ENCODE measurements at places on chromosomes 12 and 14.
A peak's percentile ranks its signal among the peaks of the same experiment; 100 is the strongest.

DNA sequence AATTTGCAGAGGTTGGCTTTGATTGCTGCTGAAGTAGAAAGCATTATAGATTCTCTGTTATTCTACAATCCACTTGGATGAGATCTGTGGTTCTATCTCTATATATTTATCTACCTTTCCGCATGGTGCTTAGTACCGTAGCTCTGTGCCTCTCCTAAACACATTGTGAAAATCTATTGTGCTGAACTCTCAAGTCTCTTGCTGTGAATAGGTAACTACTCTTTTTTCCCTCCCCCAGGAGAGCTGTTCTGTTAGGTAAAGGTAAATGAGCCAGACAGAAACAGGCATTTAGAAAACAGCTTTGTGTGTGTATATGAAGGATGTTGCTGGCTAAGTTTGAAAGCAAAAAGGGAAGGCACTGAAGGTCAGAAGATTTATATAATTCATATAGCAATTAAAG lies 112.6 kb downstream of the BRMS1L start:
- DNase-seq = no peak

DNA sequence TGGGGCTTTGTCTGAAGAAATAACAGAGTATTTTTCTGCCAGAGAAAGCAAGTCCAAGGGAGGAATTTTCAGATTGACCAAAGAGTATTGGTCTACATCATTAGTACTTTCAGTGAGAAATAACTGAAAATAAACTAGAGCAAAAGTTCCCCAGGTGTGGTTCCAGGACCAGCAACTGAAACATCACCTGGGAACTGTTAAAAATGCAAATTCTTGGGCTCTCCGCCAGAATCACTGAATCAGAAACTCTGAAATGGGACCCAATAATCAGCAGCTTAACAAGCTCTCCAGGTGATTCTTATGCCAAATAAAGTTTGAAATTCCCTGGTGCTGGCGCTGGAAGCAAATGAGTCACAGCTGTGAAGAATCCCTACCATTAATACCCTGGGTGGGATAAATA lies 52.1 kb downstream of the EIF2S3B start:
- no peak for DNase-seq

GRCh38 chr12:91383099-91383498 lies 200.5 kb upstream of the DCN start:
- no peak for DNase-seq

DNA sequence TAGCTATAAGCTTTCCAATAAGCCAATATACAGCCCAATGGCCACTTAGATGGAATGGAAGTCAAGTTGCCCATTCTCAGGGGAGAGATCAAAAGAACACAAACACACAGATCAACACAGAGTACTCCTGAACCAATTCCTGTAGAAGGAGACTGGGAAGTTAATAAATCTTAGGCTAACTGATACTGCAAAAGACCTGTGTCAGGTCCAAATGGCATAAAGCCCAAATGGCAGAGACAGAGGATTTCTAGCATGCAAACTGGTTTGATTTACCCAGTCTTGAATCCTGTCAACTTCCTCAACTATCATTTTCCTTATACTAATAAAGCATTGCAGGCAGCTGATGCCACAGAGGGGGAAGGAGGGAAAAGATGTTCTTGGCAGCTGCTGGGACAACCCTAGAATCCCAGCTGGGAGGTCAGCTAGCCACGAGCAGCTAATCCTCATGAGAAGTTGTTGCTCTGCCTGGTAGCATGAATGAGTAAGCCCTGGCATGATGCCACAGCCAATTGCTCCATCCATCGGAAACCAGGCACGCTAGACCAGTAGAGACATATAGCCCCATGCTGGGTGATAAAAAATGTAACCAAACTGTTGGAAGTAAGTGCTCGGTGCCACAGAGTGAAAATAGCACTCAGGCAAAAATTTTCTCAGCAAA lies 26.2 kb downstream of the ANG start:
- no peak for DNase-seq

- no peak for DNase-seq
Measured at GRCh38 chr14:20204721-20205120, 14.0 kb downstream of the OR11G2 start.

GRCh38 chr14:75514673-75515628 lies 7.3 kb upstream of the BATF start:
- peak; percentile 40 for DNase-seq

DNA sequence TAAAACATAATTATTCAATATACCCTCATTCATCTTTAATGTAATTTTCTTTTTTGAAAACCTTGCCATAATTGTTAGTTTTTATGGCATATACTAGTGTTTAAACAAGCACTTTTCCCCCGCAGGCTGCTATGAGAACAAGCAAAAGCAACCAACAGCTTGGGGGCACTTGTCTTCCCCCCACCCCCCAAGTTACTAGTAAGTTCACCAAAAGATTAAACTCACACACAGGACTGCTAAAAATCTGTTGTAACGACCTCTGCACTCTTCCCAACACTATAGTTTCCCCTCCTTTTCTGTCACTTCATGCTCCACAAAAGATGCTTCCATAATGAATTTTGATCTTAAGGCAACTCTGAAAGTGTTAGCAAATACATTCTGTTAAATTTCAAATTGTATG lies 474.9 kb upstream of the SOX5 start:
- no peak for DNase-seq

DNA sequence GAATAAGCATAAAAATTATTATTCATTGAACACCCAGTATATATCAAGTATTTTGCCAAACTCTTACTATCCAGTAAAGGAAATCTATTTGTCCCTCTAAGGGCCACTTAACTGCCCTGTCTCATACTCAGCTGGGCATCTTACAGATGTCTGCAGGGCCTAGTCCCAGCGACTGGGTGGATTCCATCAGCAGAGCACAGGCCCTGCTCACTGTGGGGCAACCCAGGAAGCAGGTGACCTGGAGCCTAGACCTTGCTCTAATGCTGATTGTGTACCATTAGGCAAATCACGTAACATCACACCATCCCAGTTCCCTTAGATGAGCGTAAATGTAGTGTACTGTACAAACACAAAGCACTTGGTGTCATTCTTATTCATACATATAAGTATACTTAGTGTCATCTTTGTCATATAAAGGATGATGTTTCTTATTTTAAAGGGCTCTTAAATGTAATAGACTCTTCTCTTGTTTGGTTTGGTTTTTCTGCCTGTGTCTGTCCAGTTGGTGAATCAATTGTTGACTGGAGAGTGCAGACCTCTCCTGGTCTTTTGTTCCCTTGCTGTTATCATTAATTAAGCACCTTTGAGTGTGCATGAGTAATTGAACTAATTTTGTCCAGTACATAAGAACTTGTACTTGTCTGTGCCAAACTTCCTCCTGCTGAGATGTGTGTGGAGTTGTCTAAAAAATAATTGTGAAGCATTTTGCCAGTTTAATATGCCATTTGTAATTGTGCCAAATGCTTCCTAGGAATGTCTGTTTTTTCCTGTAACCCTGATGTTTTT lies 49.3 kb downstream of the RAB35 start:
- no peak for DNase-seq
